Glomerular endothelial cell (primary cell): ENCODE measurements at places on chromosomes 11 and 22. TPM values are rescaled to one million over a fixed set of nuclear protein-coding genes. Genes with fewer than 3 reads are reported as not detected.

Gene NAV2
- 40.6 and 42.0 TPM in 2 replicates for total RNA-seq

Gene MGAT3
- 0.05 and 0.12 TPM in 2 replicates for total RNA-seq

Gene TYR
- total RNA-seq, result not detected in 2 replicates

- no peak for DNase-seq
Observed at GRCh38 chr11:19393941-19394340, 153.2 kb upstream of the E2F8 start.

DNA sequence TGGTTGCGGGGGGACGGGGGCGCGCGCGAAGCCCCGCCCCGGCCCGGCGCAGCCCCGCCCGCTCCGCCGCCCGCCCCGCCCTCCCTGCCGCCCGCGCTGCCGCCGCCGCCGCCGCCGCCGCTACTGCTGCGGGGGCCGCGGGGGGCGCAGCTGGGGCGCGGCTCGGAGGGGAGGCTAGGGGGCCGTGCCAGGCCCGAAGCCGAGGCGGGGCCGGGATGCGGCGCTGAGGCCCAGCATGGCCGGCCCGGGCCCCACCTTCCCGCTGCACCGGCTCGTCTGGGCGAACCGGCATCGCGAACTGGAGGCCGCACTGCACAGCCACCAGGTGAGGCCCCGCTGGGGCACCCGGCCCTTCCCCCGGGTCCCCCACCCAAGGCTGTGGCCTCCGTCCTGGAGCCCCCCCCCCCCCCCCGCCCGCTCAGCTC is at the start of gene ANKRD13D:
Gene ANKRD13D, plus strand, starts transcription at position 78 of the 425 bp plus-strand sequence. Its CDS starts 158 bp downstream, at position 236.
- DNase-seq, result no peak

- no peak for DNase-seq
Observed at GRCh38 chr11:70360211-70360610, 38.1 kb upstream of the CTTN start.
